Pancreas (tissue), 10 donors: ENCODE measurements at places on chromosomes 2 and 18. TPM values are rescaled to one million over a fixed set of nuclear protein-coding genes. Genes with fewer than 3 reads are reported as not detected.

DQX1 gene
- total RNA-seq = not detected

RTP5 gene
- not detected for total RNA-seq

RAX gene
- not detected for total RNA-seq

NDUFS1 gene
- 34.3 TPM for total RNA-seq

UPP2 gene
- total RNA-seq = not detected

CCDC93 gene
- 18.1 TPM for total RNA-seq

VWA3B gene
- total RNA-seq = not detected

RGPD4 gene
- total RNA-seq = 0.21 TPM

C1GALT1C1L gene
- total RNA-seq = 0.28 TPM

- H3K27ac ChIP-seq = no peak overlapping the region
- no peaks in the 10 kb centered on the region for H3K4me1 ChIP-seq
- no peaks in the 10 kb centered on the region for H3K36me3 ChIP-seq
These were observed 871.8 kb upstream of the CHAC2 start for GRCh38 chr2:52895726-52896340.

DNA sequence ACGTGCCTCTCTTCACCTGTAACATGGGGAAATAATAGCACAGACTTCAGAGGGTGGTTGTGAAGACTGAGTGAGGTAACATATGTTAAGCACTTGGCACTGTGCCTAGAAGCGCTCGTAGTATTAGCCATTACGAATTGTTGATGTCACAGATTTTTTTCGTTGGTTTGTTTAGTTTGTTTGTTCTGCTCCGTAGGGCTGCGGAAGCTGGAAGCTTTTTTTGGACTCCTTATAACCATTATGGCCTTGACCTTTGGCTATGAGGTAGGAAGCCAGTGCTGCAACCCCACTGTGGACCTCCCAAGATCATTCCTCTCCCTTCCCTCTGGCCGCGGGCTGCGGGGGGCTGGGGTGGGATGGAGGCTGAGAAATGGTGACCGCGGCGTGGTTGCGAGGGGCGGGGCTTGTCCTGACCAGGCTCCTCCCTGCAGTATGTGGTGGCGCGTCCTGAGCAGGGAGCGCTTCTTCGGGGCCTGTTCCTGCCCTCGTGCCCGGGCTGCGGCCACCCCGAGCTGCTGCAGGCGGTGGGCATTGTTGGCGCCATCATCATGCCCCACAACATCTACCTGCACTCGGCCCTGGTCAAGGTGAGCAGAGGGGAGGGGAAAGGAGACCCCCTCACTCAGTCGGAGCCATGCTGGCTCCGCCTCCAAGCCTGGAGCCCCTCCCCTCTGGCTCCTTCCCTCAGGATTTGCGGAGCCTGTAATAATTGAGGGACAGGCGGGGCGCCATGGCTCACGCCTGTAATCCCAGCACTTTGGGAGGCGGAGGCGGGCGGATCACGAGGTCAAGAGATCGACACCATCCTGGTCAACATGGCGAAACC, 5.5 kb downstream of the SLC11A1 start:
- peaks cover 6% of the 10 kb centered on the region for H3K4me1 ChIP-seq
- H3K4me3 ChIP-seq = peak overlapping the region; percentile 33
- peak; percentile 79 for DNase-seq
- peak overlapping the region; percentile 40 for H3K27ac ChIP-seq
- H3K27me3 ChIP-seq = no peaks in the 10 kb centered on the region

- no peaks in the 10 kb centered on the region for H3K36me3 ChIP-seq
- H3K4me1 ChIP-seq = peaks cover 4% of the 10 kb centered on the region
- peak overlapping the region; percentile 86 for H3K4me3 ChIP-seq
- no peaks in the 10 kb centered on the region for H3K27me3 ChIP-seq
These were observed 1.7 kb downstream of the TMSB10 start for GRCh38 chr2:84906900-84907714.

GRCh38 chr18:60188958-60189357, 183.6 kb downstream of the MC4R start:
- no peak overlapping the region for H3K27ac ChIP-seq
- no peaks in the 10 kb centered on the region for H3K27me3 ChIP-seq
- no peak overlapping the region for H3K4me3 ChIP-seq

- DNase-seq = no peak
- no peaks in the 10 kb centered on the region for H3K27me3 ChIP-seq
- no peaks in the 10 kb centered on the region for H3K36me3 ChIP-seq
- H3K4me1 ChIP-seq = no peaks in the 10 kb centered on the region
- H3K27ac ChIP-seq = no peak overlapping the region
These were observed 7.2 kb upstream of the HNMT start for GRCh38 chr2:137957033-137957432.

DNA sequence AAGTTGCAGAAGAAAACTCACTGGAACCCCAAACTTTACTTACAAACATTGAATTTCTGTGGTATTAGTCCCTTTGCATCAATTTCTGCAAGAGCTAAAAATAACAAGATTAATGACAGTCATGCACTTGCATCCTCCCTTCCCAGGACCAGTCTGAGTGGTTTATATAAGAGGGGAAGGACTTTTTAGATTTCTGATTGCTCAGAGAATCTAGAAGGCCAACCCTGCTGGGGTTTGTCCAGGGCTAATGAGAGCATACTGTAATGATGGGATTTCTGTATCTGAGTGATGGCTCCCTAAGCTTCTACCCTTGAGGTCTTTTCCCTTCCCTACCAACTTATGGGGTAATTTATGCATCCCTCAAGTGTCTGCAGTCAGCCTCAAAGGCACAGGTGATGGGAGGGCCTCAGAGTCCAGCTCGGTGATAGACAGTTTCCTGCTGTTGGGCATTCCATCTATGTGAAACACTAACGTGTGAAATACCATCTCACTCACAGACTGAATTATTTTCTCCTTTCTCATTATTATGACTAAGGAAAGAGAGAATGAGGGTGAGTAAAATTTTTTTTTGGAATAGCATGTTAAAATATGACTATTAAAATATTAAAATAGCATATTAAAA, 556.3 kb downstream of the RIT2 start:
- no peak overlapping the region for H3K4me3 ChIP-seq
- DNase-seq = no peak
- H3K4me1 ChIP-seq = no peaks in the 10 kb centered on the region
- H3K27ac ChIP-seq = no peak overlapping the region
- no peaks in the 10 kb centered on the region for H3K36me3 ChIP-seq

DNA sequence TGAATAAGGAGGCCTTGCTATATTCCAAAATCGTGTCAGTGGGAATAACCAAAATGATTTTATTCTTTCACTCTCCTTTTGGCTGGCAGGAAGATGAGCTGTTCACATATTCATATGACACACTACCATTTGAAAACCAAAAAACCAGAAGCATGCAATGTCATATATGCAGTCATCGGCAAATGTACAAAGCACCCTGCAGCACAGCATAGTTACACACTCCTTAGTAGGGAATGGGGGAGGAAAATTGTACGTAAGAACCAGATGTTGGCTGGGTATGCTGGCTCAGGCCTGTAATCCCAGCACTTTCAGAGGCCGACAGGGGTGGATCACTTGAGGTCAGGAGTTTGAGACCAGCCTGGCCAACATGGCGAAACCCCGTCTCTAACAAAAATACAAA, 176.6 kb downstream of the GFPT1 start:
- H3K27ac ChIP-seq = no peak overlapping the region
- no peak for DNase-seq
- H3K4me1 ChIP-seq = no peaks in the 10 kb centered on the region

DNA sequence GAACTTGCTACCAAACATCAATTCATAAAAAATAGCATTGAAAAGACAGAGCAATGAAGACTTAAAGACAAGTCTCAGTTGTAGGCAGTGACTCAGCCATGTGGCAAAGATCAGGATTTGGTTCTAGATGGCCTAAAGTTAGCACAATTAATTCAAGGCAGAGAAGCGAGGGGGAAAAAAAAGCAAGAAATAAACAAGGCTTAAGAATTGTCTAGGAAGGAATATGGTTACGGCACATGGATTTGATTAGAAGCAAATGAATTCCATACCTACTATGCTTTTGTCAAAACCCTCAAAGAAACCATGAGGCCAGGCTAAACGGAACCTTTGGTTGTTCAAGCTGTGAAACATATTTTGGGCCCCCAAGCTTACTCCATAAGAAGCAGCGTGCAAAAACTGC, 362.2 kb upstream of the KCNH7 start:
- no peaks in the 10 kb centered on the region for H3K36me3 ChIP-seq
- no peaks in the 10 kb centered on the region for H3K27me3 ChIP-seq
- no peak overlapping the region for H3K4me3 ChIP-seq
- H3K27ac ChIP-seq = no peak overlapping the region
- H3K4me1 ChIP-seq = no peaks in the 10 kb centered on the region

DNA sequence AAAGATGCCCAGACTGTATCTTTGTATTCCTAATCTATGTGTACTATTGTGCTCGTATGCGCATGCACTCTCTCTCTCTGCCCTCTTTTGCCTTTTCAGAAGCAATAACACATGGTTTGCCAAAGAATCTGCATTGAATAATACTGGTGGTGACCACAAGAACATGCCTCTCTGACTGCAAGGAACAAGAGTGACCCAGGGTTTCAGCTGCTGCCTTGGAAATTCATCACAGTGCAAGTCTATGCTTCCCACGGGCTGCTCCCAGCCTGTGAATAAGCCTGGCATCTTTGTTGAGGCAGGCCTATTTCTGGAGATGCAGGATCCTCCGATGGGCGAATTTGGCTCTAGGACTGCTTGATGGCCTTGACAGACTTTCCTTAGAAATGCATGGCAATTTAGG, 689.4 kb upstream of the FANCL start:
- DNase-seq = no peak
- H3K27me3 ChIP-seq = no peaks in the 10 kb centered on the region
- H3K27ac ChIP-seq = no peak overlapping the region
- H3K36me3 ChIP-seq = no peaks in the 10 kb centered on the region
- H3K4me3 ChIP-seq = no peak overlapping the region

DNA sequence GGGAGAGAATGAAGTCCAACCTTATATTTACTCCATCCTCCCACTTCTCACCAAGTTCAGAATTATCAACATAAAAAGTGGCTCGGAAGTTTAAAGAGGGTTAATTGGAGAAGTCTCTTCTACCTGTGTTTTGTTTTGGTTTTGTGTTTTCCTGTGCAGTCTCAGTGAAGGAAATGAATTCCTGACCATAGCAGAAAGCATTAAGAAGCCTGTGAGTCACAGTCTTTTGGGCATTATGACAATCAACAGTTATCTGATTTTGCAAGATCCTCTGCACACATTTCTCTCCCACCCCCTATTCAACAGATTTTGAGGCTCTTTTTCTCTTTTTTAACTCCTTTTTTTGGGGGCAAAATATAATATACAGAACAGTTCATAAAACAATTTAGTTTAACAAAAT, 8.6 kb upstream of the RPL37A start:
- no peak for DNase-seq
- no peaks in the 10 kb centered on the region for H3K36me3 ChIP-seq
- H3K27ac ChIP-seq = no peak overlapping the region
- no peaks in the 10 kb centered on the region for H3K4me1 ChIP-seq
- H3K4me3 ChIP-seq = no peak overlapping the region

- no peak for DNase-seq
- H3K4me3 ChIP-seq = no peak overlapping the region
- no peaks in the 10 kb centered on the region for H3K27me3 ChIP-seq
- H3K4me1 ChIP-seq = no peaks in the 10 kb centered on the region
These were observed 204.7 kb downstream of the TTC32 start for GRCh38 chr2:19697131-19697530.

- no peak for DNase-seq
- H3K36me3 ChIP-seq = no peaks in the 10 kb centered on the region
- H3K4me1 ChIP-seq = peaks cover 10% of the 10 kb centered on the region
These were observed 8.1 kb upstream of the MGAT4A start for GRCh38 chr2:98739020-98739419.
